Glomerular endothelial cell (primary cell): ENCODE measurements at places on chromosomes 5 and 9. TPM values are rescaled to one million over a fixed set of nuclear protein-coding genes. Genes with fewer than 3 reads are reported as not detected.

- DNase-seq: no peak
Measured at GRCh38 chr9:119961774-119962424, 592.7 kb upstream of the BRINP1 start.

- DNase-seq: no peak
Measured at GRCh38 chr5:123351240-123351639, 72.0 kb downstream of the CEP120 start.

GRCh38 chr9:125894566-125894965 is 147.4 kb downstream of the PBX3 start:
- DNase-seq: no peak

Gene GOLPH3
- total RNA-seq: 68.6 and 69.1 TPM in 2 replicates

Gene AK8
- total RNA-seq: 0.24 and 1.5 TPM in 2 replicates

Gene KDM3B
- 41.2 and 44.0 TPM in 2 replicates for total RNA-seq

DNA sequence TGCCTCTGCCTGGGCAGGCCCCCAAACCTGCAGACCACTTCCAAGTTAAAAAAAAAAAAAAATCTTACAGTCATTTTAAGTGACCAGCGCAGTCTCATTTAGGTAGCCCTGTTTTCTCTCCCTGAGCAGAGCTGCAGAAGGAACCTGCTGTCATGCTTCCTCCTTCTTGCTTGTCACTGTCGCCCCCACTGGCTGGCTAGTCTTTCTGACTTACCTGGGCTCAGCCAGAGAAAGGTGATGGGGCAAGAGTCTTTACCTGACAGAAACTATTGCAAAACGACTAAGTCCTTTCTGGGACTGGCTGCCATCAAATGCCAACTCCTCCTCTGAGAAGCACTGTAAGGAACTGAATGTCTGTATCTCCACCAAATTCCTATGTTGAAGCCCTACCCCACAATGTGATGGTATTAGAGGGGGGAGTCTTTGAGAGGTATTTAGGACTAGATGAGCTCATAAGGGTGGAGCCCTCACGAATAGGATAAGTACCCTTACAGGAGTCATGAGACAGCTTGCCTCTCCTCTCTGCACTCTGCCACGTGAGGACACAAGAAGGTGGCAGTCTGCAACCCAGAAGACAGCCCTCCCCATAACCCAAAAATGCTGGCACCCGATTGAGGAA is 58.4 kb upstream of the SHC3 start:
- no peak for DNase-seq

DNA sequence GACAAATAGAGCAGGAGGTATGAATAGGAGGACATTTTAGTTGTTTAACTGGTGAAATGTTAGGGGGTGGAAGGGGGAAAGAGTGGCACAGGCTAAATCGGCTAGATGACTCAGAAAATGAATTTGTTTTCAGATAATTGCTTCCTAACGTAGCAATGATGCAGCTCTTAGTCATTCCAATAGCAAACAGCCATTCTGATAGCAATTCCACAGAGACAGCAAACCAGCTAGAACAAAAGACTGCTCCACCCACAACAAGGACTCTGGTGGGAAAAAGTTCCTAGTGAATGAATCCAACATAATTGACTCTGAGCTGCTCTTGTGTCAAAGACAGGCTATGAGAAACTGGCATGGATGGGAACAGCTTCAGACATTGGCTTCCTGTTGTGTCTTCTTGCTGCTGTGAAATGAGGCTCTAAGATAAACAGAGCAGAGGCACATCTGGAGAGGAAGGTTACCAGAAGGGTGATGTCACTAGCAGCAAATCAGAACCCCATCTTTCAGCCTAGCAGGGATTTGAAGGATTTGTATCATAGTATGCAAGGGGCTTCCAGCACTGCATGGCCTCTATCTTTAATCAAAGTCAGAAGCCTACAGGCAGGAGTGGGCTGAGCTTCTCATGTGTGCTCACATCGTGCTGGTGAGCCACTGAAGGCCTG is 28.1 kb upstream of the F2RL1 start:
- peak; percentile 97 for DNase-seq

DNA sequence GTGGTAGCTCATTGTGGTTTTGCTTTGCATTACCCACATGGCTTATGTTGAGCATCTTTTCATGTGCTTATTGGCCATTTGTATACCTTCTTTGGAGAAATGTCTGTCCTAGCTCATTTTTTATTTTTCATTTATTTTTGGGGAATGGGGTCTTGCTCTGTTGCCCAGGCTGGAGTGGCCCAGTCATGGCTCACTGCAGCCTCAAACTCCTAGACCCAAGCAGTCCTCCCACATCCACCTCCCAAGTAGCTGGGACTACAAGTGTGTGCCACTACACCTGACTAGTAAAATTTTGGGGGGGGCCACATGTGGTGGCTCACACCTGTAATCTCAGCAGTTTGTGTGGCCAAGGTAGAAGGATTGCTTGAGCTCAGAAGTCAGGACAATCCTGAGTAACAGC is 77.4 kb downstream of the UBE2R2 start:
- no peak for DNase-seq

DNA sequence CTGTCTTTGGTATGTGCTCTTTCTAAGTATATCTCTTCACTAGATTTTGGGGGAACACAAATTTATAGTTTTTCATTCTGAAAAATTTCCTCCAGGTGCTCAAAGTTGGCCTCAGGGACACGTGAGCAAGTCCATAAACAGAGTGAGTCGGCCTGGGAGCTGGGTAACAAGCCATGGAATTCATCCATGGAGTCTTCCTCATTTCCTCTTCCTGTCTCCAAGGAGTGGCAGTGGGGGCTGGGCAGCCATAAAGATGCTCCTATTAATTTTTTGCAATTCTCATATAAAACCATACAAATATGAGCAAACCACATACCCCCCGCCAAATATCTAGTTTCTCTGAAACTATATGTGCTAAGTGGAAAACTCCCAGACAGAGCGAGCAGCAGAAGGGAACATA is 136.6 kb upstream of the OTULINL start:
- DNase-seq: no peak

- no peak for DNase-seq
Measured at GRCh38 chr5:103293719-103294118, 35.2 kb downstream of the MACIR start.

Gene BRINP1
- 0.12 TPM in 1 of 2 replicates, not detected in the other for total RNA-seq

Gene PHF24
- 0.06 TPM in 1 of 2 replicates, not detected in the other for total RNA-seq

GRCh38 chr5:67561151-67561932 is 364.7 kb upstream of the CD180 start:
- no peak for DNase-seq

Gene WNT8A
- not detected in 2 replicates for total RNA-seq

GRCh38 chr9:137030538-137031527 is 1.1 kb downstream of the FUT7 start:
- no peak for DNase-seq

DNA sequence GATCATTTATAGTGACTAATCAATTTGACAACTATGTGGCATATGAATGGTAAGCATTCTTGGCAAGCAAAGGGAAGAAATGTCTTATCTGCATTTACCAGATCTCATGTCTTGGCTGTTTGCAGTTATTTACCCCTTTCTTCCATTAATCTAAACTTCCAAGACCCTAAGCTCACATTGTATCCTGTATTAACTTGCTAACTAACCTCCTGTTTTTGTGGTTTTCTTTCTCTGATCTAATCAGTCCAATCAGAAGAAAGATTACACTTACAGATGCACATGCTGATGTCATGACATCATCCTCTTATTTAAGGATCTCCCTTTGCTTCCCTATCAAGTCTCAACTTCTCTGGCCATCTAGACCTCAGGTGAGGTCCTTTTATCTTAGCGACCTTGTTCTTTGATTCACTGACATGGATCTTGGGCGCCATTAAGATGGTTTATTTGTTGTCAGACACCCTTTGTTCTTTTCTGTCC is 95.5 kb downstream of the F2RL2 start:
- no peak for DNase-seq

Gene PDE6A
- total RNA-seq: not detected in 2 replicates

DNA sequence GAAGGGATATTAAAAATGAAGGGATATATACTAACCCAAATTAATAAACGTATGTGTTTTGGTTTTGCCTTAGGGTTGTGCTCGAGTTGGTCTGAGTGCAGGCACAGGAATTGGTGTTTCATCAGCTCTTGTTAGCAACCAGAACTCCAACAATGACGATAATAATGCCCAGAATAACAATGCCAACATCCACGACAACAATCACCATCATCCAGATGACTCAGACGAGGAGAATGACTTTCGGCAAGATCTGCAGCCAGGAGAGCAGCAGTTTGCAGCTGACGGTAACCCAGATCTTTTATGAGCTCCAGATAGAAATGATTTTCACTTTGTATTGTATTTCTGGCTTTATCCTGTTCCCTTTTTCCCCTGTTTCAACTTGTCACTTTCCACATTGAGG is 33.2 kb downstream of the FBXO38 start:
- DNase-seq: peak; percentile 89

Gene ARHGEF37
- 4.6 and 8.5 TPM in 2 replicates for total RNA-seq

- no peak for DNase-seq
Measured at GRCh38 chr5:40378396-40379177, 301.1 kb upstream of the PTGER4 start.

DNA sequence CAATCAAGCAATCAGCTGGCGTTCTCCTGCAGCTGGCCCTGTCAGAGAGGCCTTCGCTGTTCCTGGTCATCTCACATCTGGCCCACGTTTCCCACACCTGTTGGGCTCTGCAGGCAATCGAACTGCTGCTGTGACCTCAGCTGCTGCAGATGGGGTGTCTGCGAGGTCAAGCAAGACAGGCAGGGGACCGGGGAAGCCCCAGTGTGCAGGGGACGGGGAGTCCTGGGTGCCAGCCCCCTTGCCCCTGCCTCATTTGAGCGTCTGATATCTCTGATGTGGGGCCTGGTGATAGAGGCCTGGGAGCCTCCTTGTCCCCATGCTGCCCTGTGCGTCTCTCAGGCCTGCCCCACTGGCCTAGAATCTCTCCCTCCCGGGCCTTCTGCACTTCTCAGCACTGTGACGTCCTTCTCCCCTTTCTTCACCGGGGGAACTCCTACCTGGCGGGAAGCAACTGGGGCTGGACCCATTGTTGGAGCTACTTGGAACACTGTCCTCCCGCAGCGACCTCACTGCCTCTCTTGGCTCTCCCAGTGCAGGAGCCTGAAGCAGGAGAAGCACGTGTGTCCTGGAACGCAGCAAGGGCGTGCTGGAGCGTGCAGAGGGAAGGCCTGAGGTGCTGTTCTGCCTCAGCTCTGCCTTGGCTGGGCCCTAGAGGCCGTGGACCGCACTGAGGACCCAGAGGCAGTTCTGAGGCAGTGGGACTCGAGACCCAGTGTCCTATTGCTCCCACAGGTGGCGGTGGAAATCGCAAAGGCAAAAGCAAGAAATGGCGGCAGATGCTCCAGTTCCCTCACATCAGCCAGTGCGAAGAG is 3.9 kb downstream of the GRK6 start:
- no peak for DNase-seq
